ENCODE measurements at places on chromosomes 6 and 20.

GRCh38 chr6:68737061-68737460, 102.0 kb downstream of the ADGRB3 start:
- no peak for DNase-seq

GRCh38 chr6:109121411-109121810, 26.1 kb downstream of the CEP57L1 start:
- peak; percentile 34 for DNase-seq

DNA sequence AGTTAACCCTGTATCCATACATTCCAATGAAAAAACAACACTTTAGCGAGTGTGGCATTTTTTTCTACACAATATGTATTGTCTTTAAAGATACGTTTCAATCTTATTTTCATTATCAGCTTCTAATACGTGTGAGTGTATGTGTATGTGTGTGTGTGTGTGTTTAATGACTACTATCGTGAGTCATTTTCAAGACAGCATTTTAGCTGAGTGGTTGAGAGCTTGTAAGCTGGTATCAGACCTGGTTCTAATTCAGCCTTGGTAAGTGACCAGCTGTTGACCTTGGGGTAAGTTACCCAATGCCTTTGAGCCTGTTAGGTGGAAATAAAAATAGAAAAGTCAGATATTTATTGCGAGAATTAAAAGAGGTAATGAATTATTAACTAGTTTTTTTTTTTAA, 320.0 kb upstream of the NT5E start:
- no peak for DNase-seq

DNA sequence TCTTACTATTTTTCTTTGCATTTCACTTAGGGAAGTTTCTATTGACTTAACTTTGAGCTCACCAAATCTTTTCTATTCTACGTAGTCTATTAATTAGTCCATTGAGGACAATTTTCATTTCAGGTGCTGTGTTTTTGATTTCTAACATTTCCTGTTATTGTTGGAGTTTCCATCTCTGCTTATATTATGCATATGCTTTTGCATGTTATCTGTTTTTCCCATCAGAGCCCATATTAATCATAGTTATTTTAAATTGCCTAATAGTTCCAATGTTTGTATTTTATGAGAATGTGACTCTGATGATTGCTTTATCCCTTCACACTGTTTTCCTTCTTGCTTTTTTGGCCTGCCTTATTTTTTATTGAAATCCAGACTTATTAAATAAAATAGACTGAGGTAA, 414.5 kb upstream of the OPRM1 start:
- no peak for DNase-seq

GRCh38 chr20:23551383-23551782, 16.9 kb downstream of the CST9L start:
- DNase-seq: no peak

GRCh38 chr20:44724423-44725091, 9.4 kb downstream of the CCN5 start:
- no peak for DNase-seq

DNA sequence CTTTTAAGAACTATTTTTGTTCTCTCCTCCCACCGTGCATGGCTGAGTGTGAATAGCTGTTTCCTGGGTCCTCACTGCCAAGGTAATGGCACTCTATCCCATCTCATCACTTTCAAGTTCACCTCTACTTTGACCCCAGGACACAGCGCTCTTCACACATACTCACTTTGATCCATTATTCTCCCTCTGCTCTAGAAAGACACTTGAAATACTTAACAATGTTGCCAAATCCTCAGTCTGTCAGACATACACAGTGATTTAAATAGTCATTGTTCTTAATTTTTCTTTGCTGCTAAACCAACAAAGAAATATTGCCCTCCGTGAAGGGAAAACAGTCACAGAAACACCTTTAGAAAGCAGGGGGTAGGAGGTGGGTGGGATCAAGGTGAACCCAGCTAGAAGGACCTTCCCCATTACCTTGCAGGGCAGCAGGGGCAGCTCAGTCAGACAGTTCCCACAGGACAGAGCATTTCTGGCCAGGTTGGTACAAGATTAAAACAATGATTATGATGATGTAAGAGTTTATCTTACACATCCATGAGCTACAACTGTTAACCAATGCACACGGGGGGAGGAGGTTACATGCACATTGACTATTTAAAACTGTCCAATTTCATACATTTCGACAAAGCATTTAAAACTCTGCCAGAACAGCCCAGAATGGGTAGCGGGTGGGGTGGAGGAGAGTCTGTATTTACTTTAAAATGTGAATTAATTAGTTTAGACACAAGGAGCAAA, 2.4 kb downstream of the SLC22A23 start:
- DNase-seq: no peak

- DNase-seq: no peak
These were observed 11.3 kb downstream of the CARMIL1 start for GRCh38 chr6:25290306-25291060.

DNA sequence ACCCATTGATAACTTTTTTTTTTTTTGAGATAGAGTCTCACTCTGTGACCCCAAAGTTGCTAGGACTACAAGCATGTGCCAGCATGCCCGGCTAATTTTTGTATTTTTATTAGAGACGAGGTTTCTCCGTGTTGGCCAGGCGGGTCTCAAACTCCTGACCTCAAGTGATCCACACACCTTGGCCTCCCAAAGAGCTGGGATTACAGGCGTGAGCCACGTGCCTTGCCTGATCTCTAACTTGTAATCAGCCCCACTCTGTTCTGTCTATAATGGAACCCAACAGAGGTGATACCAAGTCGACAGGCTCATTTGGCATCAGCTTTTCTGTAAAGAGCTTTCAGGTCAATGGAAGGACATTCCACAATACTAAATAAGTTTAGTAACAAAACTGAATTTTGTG, 99.4 kb downstream of the HFE start:
- DNase-seq: no peak

DNA sequence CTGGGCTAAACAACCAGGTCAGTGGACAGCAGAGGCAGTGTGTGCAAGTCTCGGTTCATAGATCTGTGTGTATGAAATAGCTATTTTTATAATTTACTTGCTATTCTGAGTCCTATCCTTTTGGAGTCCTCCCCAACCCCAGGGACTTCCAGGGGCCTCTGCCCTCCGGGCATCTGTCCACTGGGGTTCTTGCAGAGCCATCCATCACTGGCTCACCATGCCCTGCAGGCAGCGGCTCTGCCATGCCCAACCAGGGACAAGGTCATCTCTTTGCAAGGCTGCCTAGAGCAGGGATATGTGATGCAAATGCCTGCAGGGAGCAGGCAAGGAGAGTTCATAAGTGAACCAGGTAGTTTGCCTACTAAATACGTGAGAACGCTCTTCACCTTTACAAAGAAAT, 10.5 kb upstream of the BEND3 start:
- no peak for DNase-seq

DNA sequence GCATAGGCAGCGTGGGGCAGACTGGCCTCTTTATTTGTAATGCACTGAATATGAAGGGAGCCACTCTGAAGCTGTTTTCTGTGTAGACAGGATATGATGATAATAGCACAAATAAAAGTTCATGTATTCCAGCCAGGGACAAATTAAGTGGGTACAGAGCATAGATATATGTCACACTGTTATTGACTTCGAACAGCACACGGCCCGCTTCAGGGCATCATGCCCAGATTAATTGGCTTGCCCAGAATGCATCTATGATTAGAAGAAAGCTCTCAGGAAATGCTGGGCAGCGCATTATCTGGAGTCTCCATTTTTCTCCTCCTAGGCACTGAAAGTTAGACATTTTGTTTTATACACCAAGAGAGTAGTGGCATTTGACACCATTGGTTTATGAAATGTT, 26.3 kb upstream of the SASH1 start:
- no peak for DNase-seq

DNA sequence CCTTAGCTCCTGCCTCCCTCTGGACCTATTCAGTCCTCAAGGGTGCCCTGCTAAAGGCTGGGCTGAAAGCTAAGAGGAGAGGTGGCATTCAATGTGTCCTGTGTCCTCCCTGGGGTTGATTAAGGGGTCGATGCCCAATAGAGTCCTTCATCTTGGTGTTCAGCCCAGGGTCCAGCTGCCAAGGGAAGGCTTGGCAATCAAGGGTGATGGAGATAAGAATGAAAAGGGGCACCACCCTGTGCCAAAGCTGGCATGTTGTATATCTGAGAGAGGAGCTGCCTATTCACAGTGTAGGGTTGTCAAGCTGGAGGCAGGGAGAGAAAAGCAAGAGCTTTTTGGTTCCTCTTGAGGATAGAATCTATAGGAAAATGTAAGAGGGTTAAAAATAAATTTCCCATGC, 12.3 kb downstream of the C20orf173 start:
- no peak for DNase-seq

DNA sequence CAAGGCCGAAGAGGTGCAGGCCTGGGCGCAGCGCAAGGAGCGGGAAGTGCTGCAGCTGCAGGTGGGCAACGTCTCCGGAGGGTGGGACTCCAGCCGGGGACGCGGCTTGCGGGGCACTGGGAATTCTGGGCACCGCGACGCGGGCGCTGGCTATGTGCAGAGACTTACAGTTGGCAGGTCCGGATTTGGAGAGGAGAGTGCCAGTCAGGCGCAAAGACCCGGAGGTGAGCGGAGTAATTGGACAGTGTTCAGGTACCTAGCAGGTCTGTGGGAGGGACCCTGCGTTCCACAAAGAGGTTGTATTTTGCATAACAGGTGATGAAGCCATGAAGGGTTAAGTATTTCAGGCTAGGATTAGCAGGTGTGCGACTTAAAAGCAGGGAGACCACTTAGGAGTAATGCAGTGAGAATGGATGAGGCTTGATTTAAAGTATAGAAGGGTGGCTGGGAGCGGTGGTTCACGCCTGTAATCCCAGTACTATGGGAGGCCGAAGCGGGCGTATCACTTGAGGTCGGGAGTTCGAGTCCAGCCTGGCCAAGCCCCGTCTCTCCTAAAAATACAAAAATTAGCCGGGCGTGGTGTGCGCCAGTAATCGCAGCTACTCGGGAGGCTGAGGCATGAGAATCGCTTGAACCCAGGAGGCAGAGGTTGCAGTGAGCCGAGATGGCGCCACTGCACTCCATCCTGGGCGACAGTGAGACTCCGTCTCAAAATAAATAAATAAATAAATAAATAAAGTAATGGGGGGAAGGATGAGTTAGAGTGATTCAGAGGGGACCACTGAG, 1.0 kb downstream of the MRPS26 start:
- DNase-seq: peak; percentile 26

- peak; percentile 78 for DNase-seq
These were observed 10.5 kb upstream of the FAM83C start for GRCh38 chr20:35302421-35303335.

GRCh38 chr20:38123021-38123587, 42.0 kb downstream of the TGM2 start:
- peak; percentile 68 for DNase-seq

DNA sequence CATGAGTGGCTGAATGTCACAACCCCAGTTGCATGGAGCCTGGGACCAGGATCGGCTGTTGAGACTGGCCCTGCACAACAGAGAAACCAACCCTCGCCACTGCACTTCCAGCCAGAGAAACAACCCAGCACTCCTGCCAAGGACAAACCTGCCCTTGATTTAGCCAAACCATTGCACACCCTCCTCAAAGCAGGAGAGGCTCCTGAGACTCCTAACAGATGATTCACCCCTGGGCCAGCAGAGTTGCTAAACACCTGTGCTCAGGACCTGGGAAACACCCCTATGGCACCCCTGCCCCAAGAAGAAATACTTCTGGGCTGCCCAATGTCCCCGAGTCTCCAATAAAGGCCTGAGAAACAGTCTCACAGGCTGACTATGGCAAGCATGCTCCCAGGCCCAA, 17.8 kb downstream of the WDR27 start:
- DNase-seq: no peak

GRCh38 chr20:58847463-58847862, 3.2 kb downstream of the GNAS-AS1 start:
- DNase-seq: no peak

GRCh38 chr6:99471638-99472037, 43.6 kb downstream of the USP45 start:
- DNase-seq: no peak

- peak; percentile 53 for DNase-seq
These were observed 14.8 kb upstream of the CALHM6 start for GRCh38 chr6:116446399-116446798.

- no peak for DNase-seq
These were observed 42.4 kb upstream of the EPB41L1 start for GRCh38 chr20:36112112-36112511.

DNA sequence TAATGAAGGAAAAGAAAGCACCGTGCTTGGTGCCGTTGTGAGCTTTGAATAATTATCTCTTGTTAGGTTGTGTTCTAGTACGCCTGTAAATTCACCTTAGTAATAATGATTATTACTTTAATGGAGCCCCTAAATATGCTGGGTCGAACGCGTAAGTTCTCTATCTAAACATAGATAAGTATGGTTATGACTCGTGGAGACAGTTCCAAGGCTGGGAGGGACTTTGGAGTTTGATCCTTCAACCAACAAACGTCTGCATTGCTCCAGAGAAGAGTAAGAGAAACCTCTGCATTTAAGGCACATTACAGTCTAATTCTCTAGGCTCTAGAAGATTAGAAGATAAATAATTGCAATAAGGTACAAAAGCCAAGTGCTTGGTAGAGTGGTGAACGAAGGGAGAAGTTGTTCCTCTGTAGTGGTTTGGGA, 514 bp downstream of the ACOT13 start:
- no peak for DNase-seq

GRCh38 chr6:132023490-132023889, 72.3 kb upstream of the CCN2 start:
- DNase-seq: peak; percentile 8

DNA sequence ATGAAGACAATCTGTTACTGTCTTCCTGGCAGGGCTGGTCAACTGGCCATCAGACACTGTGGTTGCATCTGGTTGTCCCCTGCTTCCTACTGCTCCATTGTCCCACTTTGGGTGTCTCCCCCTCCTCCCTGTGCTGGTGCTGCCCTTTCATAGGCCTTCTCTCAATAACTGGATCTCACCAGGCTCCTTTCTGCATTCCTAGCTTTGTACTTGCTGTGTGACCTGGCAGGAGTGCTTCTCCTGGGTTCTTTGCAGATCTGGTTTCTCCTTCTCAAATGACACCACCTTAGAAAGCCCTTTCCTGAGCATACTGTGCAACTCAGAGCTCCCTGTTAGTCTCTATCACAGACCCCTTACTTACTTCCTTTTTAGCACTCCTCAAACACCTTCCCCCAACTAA, 223.0 kb downstream of the BCKDHB start:
- DNase-seq: no peak

GRCh38 chr6:110703906-110704594, 111.2 kb downstream of the CDK19 start:
- no peak for DNase-seq

GRCh38 chr20:24969186-24970029, 20.3 kb downstream of the CST7 start:
- DNase-seq: no peak

DNA sequence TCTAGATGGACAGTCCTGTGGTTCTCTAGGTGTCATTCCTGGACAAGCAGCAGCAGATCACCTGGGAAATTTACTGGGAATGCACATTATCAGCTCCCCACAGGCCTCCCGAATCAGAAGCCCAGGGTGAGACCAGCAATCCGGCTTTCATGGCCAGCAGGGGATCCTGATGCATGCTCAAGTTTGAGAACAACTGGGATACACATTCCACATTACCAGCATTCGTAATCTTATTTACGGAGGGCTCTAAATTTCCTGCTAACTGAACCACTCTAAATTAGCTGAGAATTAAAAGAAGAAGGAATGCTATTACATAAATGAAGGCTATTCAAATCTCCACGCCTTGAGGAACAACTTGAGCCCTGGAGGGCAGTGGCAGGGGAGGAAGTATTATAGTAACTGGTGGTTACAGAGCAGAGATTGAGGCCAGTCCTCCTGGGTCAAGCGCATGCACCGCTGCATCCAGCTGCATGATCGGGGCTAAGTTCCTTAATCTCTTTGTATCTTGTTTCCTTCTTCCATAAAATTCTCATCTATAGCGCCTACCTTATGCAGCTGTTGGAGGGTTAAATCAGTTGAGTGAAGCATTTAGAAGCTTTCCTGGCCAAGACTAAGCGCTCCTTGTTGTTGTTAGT, 403.7 kb downstream of the CDH26 start:
- DNase-seq: no peak
